ENCODE measurements at places on chromosomes 5 and 9.

DNA sequence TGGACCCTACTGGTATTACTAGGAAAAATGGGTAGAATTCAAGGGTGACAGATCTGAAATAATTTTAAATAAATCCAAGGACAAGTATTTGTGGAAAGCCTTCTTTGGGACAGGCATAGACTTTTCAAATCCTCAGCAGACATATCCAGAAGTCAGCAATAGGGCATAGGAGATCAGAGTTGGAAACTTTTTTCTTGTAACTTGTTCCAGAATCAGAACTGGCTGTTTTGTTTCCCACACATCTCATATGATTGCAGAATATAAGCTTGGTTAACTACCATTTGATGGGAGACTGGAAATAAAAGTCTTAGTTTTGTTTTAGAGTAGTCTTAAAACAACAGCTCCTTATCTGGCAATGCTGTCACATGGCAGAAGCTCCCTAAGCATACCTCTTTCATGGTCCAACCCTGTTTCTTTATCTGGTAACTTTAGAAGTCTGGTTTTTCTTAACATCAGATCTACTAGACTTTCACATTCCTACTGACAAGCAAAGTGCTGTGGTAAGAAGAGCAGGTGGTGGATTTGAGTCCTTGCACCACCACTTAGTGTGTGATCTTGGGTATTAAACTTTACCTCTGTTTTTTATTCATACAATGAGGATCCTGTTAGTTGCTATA lies 25.1 kb downstream of the XRCC4 start:
- DNase-seq, result no peak

GRCh38 chr5:127011153-127011552 lies 19.2 kb downstream of the MARCHF3 start:
- no peak for DNase-seq

DNA sequence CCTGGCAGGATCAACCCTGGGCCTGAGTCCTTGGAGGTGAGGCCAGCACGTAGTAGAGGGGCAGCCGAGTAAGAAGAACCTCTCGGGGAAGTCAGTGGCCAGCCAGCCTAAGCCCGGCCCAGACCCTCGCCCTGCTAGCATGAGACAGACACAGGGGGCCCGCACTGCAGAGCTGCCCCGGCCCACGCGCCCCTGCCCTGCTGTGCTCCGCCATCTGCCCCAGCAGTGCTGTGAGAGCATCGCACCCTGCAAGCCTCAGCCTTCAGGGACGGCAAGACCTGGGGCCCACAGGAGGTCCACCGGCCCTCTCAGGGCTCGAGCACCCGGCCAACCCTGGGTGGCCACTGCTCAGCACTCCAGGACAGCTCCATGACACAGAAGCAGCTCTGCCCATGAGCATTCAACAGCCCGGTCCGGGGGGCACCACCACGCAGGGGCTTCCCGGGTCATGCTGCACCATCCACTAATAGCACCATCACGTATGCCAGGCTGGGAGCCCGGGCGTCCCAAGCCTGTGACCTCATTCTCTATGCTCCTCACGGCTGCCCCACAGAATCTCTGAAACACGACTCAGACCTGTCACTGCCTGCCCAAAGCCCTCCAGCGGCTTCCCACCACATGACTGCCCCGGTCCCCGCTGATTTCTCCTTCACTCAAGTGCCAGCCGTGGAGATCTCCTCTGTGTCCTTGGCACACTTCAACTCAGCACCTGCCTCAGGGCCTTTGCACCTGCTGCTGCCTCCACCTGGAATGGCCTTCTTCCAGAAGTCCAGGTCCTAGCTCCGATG lies 38.1 kb downstream of the ADAMTS2 start:
- DNase-seq, result no peak

- no peak for DNase-seq
Measured at GRCh38 chr9:82957529-82958379, 105.2 kb downstream of the RASEF start.

DNA sequence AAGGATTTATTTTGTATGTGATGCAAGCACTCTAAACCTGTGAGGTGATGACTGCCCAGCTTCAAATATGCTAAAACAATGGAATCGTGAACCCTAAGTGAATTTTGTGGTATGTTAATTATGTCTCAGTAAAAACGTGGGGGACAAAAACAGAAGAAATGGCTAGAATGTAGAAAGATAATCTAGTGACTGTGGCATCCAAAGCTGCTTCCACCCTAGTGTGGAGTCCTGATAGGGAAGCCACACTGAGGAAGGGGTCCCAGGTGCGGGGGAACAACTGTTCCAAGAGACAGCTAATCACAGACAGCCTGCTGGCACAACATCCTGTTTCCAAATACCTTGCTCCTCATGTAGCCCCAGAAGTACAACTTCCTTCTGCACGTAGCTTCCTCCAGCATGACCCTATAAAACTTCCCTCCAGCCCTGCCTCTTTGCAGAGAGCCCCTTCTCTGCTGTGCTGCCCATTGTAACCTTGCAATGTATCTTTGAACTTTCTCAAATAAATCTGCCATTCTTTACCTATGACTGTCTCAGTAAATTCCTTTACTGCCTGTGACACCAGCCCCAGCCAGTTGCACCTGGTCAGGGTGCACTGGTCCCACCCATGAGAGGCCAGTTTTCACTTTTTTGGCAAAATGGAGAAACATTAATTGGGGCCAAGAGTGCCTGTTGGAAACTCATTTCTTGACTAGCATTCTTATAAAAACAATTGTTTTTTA lies 4.9 kb downstream of the GMCL2 start:
- no peak for DNase-seq

Measured in stimulated activated CD4-positive, alpha-beta T cell treated with anti-CD3 and anti-CD28 coated beads, Interleukin-1b, Interleukin-23, amount 100 ng/mL, for 24 hours (primary cell).